Activated T-cell treated with anti-CD3 and anti-CD28 coated beads for 1 hour (primary cell): ENCODE measurements at places on chromosomes 4 and X.

DNA sequence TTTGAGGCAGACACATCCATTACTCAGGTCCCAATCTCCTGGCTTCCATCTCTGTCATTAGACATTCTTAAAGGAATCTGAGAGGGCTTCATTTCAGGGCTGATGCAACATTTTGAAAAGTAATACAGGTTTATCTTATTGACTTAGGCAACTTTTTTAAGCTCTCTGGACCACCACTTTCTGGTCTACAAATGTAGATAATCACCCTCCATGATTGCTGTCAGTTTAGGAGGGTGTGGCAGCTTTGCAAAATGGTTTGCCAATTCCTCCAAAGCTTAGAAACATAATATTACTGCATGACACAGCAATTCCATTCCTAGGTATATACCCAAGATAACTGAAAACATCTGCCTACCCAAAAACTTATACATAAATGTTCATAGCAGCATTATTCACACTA lies 77.6 kb downstream of the ARHGAP6 start:
- DNase-seq, result no peak

GRCh38 chr4:102525097-102525496 lies 23.9 kb downstream of the NFKB1 start:
- DNase-seq, result no peak

- DNase-seq, result no peak
Observed at GRCh38 chrX:19121898-19122640, at the start of gene ADGRG2. Gene ADGRG2, minus strand, starts transcription at chrX:19122468. Its CDS starts 53,634 bp downstream, at chrX:19068834.

- no peak for DNase-seq
Observed at GRCh38 chr4:170388255-170388654, 298.5 kb upstream of the AADAT start.

- no peak for DNase-seq
Observed at GRCh38 chr4:126405369-126405982, 1090.7 kb downstream of the FAT4 start.

- DNase-seq, result no peak
Observed at GRCh38 chr4:182553653-182554052, 310.5 kb downstream of the TENM3 start.
